ENCODE measurements at places on chromosomes 5 and 9.

DNA sequence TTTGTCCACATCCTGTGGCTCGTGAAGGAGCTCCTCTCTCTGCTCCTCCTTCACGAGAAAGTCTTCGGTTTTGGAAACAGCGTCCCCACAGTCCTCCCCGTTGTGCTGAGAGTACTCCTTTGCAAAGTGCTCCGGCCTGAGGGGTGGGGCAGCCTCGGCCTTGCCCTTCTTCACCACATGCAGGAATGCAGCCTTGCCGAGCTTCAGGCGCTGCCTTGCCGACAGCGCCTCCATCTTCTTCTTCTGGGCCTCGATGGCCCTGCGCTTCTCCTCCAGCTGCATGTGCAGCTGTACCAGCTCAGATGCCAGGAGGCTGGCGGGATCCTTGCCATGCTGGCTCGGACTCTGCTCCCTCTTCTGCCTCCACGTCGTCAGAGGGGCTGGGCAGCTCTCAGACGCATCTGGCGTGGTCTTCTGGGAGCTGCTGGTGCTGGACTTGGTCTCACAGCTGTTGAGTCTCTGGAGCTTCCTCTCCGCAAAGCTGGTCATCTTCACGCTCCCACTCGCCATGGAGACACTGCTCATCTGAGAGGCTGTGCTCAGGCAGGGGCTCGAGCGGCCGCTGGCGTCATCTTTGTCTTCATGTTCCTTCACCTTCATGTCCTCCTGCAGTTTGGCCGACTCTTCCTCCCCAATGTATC is 85.5 kb downstream of the CAMSAP1 start:
- DNase-seq = no peak

GRCh38 chr9:135898634-135899407 is 8.5 kb downstream of the CAMSAP1 start:
- DNase-seq = no peak

- DNase-seq = peak; percentile 29
Measured at GRCh38 chr9:131277910-131278701, 1.8 kb upstream of the FAM78A start.

DNA sequence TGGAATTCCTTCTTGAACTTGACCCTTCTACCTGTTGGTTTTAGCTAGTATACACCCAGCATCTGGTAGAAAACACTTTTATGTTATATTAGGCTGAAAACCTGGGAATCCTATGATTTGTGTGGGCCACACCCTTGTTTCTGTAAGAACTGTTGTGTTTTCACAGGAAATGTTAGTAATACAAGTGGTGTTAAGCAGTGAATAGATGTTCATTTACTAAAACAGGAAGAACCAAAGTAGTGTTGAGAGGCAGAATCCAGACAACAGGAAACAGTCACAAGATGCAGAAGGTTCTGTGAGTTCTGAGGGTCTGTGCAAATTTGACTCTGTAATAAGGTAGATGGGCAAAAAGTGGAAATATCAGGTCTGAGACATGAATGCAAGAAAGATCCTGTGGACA is 73.0 kb upstream of the RAI14 start:
- no peak for DNase-seq

- no peak for DNase-seq
Measured at GRCh38 chr5:143208781-143209510, 194.5 kb downstream of the NR3C1 start.

DNA sequence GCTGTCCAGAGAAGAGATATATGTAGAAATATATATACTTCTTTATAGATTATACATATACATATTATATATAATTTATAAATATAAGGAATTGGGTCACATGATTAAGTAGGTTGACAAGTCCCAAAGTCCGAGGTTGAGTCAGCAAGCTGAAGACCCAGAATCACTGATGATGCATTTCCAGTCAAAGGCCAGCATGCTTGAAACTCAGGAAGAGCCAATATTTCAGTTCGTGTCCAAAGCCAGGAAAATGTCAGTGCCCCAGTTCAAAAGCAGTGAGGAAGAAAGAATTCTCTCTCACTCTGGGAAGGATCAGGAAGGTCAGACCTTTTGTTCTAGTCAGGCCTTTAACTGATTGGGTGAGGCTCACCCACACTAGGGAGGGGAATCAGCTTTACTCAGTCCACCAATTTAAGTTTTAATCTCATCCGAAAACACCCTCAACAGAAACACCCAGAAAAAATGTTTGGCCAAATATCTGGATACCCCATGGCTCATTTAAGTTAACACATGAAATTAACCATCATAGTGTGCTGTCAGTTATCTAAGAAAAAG is 42.0 kb upstream of the LVRN start:
- DNase-seq = no peak

GRCh38 chr9:91126761-91127445 is 234.8 kb downstream of the AUH start:
- DNase-seq = no peak

GRCh38 chr5:132478366-132478871 is 12.2 kb downstream of the IRF1 start:
- DNase-seq = no peak
